LHCN-M2 (cell line): ENCODE measurements at places on chromosomes 13 and 19. TPM values are rescaled to one million over a fixed set of nuclear protein-coding genes. Genes with fewer than 3 reads are reported as not detected.

DNA sequence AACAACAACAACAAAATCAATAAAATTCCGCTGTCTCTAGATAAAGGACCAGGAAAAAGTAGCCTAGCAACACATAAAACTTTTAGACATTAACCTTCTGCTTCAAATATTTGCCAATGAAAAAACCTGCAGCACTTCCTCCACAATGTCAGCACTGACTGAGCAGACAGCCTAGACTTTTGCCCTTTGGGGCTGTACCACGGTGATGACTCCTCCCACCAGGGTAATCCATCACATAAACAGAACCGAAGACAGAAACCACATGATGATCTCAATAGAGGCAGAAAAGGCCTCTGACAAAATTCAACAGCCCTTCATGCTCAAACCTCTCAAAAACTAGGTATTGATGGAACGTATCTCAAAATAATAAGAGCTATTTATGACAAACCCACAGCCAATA lies 30.2 kb upstream of the TRPC4 start:
- DNase-seq: no peak

DNA sequence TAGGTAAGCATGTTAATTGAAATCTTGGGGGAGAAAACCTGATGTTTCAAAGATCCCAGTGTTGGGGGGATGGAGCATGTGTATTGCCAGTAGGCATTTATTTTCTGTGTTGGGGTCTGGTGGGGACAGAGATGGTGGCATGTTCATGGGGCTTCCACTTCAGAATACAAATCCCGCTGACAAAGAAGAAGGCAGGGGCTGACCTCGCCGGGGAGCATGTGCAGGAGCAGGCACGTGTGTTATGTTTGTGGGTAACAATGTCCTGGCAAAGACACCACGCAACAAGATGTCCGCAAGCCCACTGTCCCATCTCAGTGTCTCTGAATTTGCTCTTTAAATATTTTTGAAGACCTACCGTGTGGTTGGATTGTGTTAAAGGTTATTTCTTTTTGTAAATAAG lies 164.5 kb downstream of the TEX29 start:
- no peak for DNase-seq

GRCh38 chr13:57946361-57946760 lies 314.8 kb downstream of the PCDH17 start:
- no peak for DNase-seq

GRCh38 chr19:50190439-50190891 lies 13.0 kb upstream of the MYH14 start:
- no peak for DNase-seq

- no peak for DNase-seq
These were observed 1.3 kb downstream of the ISOC2 start for GRCh38 chr19:55459950-55460657.

- DNase-seq: no peak
These were observed 32.4 kb upstream of the CACNA1A start for GRCh38 chr19:13538601-13539253.

GRCh38 chr13:44331446-44331845 lies 42.2 kb upstream of the SERP2 start:
- no peak for DNase-seq

DNA sequence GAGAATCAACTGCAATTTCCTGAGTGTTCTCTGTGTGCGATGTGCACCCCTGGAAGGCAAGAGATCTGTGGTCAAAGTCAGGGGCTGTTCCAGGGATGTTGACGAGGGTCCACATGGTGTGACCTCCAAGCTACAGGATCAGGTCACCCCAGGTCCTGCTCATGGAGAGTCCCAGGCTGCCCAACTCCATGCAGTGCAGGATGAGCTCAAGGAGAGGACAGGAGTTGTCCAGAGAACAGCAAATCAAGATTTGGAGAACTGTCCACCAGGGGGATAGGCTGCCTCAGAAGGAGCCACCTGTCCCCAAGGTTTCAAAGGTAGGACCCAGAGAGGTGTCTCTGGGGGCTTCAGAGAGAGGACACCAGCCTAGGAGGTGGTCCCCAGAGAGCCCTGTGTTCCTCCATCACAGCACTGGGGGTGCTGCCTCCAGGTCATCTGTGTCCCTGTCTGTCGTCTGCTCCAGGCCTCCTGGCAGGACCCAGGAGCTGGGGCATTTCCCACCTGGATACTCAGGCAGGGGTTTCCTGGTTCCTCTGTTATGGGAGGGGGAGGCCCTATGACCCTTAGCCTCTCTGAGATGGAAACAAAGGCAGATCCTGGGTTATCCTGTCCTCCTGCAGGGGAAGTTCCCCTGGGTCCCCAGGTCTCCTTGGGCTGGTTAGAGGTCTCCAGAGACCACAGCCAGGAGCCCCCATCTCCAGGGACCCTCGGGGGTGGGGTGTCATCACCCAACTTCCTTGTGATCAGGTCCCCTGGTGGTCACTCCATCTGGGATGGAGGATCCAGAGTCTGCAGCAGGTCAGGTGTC lies 2.1 kb upstream of the CEACAM7 start:
- no peak for DNase-seq

GRCh38 chr19:17796013-17796837 lies 1.3 kb downstream of the B3GNT3 start:
- DNase-seq: no peak

- peak; percentile 55 for DNase-seq
These were observed 181.5 kb downstream of the DNAJC3 start for GRCh38 chr13:95858286-95859075.

GRCh38 chr13:93437081-93437480 lies 210.5 kb downstream of the GPC6 start:
- DNase-seq: no peak

- DNase-seq: no peak
These were observed 291.1 kb downstream of the LMO7 start for GRCh38 chr13:75927183-75927669.

DNA sequence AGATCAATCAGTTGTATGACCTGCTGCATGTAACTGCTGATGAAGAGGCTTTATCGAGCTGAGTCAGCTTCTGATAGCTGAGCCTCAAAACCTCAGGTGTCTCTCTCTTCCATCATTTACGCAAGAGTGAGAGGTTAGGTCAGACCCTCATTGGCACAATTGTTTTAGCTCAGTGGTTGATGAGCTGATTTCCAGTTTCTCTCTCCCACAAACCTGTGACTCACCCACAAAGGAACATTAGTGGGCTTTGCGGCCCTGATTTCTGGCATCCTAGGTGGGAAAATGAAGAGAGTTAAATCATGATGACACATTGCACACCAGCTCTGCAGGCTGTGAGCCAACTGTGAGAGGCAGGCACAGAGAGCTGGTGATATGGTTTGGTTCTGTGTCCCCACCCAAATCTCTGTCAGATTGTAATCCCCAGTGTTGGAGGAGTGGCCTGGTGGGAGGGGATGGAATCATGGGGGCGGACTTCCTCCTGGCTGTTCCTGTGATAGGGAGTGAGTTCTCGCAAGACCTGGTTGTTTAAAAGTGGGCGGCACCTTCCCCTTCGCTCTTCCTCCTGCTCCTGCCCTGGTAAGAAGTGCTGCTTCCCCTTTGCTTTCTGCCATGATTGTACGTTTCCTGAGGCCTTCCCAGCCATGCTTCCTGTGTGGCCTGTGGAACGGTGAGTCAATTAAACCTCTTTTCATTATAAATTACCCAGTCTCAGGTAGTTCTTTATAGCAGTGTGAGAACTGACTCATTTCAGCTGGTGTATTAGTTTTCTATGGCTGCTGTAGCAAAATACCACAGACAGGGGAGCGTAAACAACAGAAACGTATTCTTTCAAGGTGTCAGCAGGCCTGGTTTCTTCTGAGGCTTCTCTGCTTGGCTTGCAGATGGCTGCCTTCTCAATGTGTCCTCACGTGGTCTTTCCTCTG lies 33.5 kb upstream of the TMTC4 start:
- DNase-seq: peak; percentile 63

DNA sequence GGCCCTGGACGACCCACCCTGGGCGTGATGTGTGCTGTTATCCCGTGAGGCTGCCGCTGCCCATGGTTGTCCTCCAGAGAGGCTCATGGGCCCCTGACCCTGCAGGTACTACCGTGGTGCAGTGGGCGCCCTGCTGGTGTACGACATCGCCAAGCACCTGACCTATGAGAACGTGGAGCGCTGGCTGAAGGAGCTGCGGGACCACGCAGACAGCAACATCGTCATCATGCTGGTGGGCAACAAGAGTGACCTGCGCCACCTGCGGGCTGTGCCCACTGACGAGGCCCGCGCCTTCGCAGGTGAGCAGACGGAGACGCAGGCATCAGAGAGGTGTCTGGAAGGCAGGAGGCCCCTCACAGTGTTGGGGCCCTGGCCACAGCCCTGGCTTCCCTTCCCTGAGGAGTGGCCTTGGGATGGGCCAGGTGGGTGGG lies 11.1 kb upstream of the MARCHF2 start:
- DNase-seq: no peak

DNA sequence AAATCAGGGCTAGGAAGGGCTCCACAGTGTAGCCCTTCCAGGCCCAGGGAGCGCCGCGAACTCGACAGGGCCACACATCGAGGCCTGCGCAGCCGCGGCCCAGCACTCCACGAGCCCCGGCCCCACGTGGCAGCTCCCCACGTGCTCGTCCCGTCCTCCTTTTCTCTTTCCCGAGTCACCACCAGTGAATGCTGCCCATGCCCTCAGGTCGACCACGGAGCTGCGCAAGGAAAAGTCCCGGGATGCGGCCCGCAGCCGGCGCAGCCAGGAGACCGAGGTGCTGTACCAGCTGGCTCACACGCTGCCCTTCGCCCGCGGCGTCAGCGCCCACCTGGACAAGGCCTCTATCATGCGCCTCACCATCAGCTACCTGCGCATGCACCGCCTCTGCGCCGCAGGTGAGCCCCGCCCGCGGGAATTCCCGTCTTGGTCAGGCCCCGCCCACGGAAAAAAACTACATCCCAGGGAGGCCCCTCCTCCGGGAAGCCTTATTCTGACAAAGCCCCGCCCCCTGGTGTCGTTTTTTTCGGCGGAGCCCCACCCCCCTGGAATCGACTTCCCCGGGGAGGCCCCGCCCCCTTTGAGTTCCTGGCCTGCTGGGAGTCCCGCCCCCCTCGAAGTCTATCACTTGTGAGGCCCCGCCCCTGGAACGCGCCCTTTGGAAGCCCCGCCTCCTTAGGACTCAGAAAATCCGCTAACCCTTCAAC lies 7.0 kb downstream of the HIF3A start:
- peak; percentile 9 for DNase-seq

- DNase-seq: peak; percentile 58
These were observed 333.9 kb downstream of the UQCRFS1 start for GRCh38 chr19:28878862-28879566.

GRCh38 chr13:106028911-106029310 lies 506.6 kb downstream of the EFNB2 start:
- no peak for DNase-seq

DNA sequence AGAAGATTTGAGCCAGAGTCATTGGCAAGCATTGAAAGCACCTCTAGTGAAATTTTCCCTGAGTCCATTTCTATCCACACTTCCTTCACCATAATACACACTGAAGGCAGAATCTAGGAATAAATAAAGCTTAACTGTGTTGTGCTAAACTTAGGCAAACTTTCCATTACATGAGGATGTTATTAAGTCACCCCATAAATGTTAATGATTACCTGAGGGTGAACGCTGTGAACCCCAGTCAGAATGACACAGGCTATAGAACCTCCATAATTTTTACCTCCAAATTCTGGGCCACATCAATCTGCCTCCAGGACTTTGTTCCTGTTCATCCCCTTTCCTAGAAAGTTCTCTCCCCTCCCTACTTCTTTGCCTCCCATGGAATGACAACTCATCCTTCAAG lies 71.0 kb downstream of the RAP2A start:
- DNase-seq: no peak

- DNase-seq: no peak
These were observed 111.3 kb downstream of the RAB20 start for GRCh38 chr13:110450016-110450900.

GRCh38 chr13:112182251-112182650 lies 115.3 kb downstream of the SOX1 start:
- no peak for DNase-seq

DNA sequence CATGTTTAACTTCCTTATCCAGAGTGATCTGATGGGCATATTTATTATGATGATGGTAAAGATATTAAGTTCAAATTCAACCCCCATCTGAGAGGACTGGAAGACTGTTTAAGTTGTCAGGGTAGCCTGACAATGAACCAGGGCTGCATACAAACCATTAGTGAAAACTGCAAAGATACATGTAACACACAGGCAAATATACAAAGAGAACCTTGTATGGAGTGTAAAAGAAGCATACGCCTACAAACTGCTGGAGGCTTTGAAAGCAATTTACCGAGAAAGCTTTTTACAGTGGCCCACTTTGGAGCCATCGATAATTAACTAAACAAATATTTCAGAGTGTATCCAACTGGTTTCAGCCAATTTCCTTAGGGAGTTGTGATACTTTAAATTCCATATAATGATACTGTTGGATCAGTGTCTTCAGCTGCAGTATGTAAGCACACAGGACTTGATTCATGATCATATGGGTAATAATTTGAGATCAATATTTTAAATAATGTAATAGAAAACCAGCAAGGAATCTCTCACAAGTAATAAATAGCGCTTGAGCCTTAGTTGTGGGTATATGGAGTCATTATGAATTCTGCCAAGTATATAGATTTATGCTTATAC lies 231.5 kb upstream of the SPRY2 start:
- DNase-seq: no peak

DNA sequence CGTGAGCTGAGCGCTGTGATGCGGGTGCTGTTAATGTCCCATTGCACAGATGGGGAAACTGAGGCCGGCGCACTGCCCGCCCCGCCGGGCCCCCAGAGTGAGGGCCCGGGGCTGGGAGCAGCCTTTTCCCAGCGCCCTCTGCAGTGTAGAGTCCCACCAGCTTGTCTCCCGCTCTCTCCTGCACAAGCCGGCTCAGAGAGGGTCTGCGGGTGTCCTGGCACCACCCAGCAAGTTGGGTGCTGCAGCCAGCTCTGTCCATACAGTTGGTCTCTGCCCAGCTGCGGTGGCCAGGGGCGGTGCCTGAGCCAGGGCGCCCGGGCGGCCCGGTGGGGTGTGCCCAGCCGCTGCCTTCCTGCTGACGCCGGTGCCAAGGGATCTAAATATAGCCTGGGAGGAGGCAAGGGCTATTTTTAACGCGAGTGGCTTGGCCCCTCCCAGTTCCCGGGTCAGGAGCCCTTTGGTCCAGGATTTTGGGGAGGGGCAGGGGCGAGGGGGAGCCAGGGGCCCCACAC lies 19.3 kb downstream of the GADD45B start:
- DNase-seq: peak; percentile 76

GRCh38 chr13:41458761-41459431 lies 1.5 kb downstream of the RGCC start:
- peak; percentile 28 for DNase-seq

TSSK6 gene
- total RNA-seq: 2.4 TPM in 2 replicates

MRPL4 gene
- 98.5 and 101 TPM in 2 replicates for total RNA-seq

KEAP1 gene
- 84.3 and 84.6 TPM in 2 replicates for total RNA-seq

FFAR2 gene
- total RNA-seq: not detected in 2 replicates

F7 gene
- not detected in 2 replicates for total RNA-seq

NKPD1 gene
- total RNA-seq: 0.06 TPM in 1 of 2 replicates, not detected in the other

DNAAF3 gene
- total RNA-seq: 0.90 and 1.3 TPM in 2 replicates

KLF1 gene
- not detected in 2 replicates for total RNA-seq

TMEM259 gene
- 154 and 176 TPM in 2 replicates for total RNA-seq

ATP4A gene
- not detected in 2 replicates for total RNA-seq

PSG1 gene
- 0.13 and 1.4 TPM in 2 replicates for total RNA-seq

ZNF497 gene
- 1.1 TPM in 2 replicates for total RNA-seq

SBNO2 gene
- total RNA-seq: 33.3 and 33.9 TPM in 2 replicates

CACNG7 gene
- 0.13 and 0.23 TPM in 2 replicates for total RNA-seq

ZNF460 gene
- 25.8 and 29.9 TPM in 2 replicates for total RNA-seq

RHPN2 gene
- total RNA-seq: 4.4 and 5.9 TPM in 2 replicates

SLAIN1 gene
- 0.11 TPM in 1 of 2 replicates, not detected in the other for total RNA-seq

CYP2B6 gene
- total RNA-seq: not detected in 2 replicates
